ENCODE measurements at places on chromosomes 7 and 10.

DNA sequence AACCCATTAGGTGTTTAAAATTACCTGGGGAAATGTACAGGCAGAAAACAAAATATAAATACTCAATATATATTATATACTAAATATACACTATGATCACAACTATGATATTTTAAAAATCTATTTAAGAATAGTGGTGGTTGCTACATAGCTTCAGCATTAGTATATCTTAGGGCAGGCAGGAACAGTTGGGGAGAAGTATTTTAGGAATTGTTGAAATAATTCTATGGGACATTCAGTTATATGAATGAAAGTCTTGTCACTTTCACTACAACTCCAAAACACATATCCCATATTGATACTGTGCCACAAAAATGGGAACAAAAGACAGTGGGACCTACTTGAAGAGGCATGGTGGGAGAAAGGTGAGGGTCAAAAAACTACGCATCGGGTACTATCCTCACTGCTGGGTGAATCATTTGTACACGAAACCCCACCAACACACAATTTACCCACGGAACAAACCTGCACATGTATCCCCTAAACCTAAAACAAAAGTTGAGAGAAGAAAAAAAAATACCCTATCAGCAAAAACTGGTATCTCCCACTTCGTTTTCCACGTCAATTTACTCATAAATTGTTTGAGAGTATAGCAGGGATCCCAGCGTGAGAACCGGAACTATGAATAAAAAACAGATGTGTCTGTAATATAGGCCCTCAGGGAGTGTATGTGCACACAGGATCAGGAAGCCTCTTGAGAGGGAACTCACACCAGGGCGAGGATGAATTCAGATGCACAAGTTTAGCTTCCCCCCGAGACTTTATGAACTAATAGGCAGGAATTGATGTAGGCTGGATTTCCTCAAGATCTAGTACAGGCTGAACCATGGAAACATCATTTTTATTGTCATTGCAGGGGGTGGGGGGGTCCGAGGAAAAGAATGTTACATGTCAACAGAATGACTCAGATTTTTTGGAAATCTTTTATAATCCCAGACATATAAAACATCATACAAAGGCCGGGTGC, 16.2 kb downstream of the SLC16A12 start:
- DNase-seq = no peak

GRCh38 chr10:62354916-62355315, 19.3 kb upstream of the ZNF365 start:
- DNase-seq = no peak

- DNase-seq = no peak
Observed at GRCh38 chr10:77564731-77565589, 72.6 kb downstream of the KCNMA1 start.

DNA sequence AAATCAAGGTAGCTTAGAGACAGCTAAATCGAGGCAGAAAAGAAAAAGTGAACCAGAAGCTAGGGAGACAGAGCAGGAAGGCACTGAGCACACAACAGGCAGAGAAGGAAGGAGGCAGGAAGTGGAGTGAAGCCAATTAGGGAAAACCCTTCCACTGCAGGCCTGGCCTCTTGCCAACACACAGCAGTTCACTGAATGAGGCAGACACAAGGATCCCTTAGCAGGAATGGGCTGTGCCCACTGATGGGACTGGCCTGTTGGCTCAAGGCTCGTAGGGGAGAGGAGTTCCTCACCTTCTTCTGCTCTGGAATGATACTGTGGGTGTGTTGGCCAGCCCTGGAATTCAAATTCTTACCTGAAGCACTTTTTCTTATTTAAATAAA, 220.3 kb upstream of the STK17A start:
- peak; percentile 45 for DNase-seq

GRCh38 chr10:75695994-75696393, 264.6 kb downstream of the LRMDA start:
- DNase-seq = no peak

- no peak for DNase-seq
Observed at GRCh38 chr7:29194206-29194593, 375 bp upstream of the CHN2 start.

GRCh38 chr10:45673074-45673648, 589 bp upstream of the ZFAND4 start:
- DNase-seq = peak; percentile 5

DNA sequence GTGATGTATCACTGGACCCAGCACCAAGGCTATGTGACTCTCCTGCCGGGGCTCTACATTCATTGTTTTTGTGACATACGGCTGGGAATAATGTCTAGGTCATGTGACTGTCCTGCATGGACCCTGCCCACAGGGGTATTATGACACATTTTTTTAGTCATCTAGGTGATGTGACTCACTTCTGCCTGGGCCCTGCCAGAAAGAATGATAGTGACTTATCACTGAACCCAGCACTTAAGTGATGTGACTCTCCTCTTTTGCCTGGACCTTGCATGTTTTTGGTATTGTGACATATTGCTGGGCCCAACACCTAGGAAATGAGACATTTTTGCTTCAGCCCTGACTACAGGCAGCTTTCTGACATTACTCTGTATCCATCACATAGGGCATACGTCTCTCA, 51.1 kb upstream of the ZNF107 start:
- DNase-seq = no peak

DNA sequence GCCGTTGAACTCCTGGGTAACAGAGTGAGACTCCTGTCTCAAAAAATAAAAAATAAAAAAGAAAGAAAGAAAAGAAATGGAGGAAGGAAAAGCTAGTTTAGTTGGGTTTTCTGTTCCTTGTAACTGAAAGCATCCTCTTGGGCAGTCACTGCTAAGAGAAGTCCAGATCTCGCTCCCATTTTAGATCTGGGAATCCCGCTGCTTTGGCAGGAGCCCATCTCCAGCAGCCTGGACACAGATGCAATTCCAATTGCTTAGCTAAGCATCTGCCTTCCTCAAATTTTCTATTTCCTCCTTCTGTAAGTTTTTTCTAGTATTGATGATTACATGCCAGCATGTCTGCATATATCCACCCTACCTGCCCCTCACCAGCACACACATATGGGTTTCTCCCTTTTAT, 54.1 kb downstream of the DENND2A start:
- no peak for DNase-seq

GRCh38 chr7:116585967-116586366, 61.1 kb downstream of the CAV1 start:
- DNase-seq = no peak

DNA sequence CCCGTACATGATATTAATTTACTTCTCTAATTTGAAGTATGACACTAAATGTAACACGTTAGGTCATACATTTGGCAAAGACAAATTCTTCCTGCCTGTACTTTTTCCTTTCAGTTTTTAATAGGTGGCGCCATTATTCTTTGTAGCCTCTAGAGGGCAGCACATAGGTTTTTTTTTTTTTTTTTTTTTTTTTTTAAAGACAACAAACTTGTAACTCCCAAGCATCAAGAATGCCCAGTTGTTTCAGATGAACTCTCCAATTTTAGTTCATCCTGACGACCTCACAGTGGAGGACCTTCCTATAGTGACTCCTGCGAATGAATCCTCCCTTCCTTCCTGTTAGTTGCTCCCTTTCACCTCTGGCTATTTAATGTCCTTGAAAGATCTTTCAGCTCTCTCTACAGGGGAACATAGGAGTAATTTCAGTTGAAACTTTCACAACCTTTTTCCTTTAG, 139.3 kb upstream of the HDAC9 start:
- DNase-seq = no peak

DNA sequence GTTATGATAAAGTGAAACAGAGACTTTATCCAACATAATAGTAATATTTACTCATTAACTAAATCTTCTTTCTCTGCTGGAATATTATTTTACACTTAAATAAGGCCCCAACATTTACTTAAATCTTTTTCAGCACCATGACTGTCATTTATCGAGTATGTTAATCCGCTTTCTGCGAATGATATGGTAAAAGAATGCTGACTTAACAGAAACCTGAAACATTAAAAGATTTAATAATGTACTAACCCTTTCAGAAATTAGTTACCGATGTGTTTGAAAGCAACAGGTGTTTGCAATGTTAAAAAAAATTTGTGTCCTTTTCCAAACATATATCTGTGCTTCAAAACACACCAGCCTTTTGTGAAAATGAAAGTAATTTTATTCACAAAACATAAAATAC, 190.5 kb downstream of the SKAP2 start:
- no peak for DNase-seq

GRCh38 chr7:77399816-77400215, 16.3 kb downstream of the GSAP start:
- no peak for DNase-seq

DNA sequence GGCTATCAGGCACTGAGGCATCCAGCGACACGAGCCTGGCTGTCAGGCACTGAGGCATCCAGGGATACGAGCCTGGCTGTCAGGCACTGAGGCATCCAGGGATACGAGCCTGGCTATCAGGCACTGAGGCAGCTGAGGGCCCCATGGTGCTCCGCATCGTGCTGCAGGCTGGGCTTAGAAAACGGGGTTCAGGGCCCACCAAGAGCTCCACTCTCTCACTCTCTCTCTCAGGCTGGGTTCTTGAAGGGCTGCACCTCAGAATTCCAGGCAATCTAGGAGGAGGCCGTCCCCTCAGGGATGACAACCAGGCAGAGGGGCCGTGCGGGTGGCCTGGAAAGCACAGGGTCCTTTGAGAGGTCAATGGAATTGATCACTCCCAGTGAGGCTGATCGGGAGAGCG, 69.0 kb downstream of the CFAP46 start:
- no peak for DNase-seq

DNA sequence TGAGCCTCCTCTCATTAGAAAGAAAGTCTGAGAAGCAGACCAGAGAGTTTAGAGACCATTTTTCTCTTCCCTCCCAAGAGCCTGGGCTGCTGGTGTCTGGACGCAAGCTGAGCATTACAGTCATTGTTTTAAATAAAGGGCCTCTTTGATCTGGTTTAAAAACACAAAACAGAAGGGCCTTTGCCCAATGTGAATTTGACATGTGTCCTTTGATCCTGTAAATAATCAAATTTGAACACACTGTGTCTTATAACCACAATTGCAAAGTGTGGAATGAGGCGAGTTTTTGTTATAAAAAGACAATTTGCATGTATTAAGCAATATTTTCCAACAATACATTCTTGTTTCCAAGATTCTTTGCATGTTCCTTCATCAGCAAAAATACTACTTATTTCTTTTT, 158.5 kb downstream of the C7orf25 start:
- DNase-seq = no peak

DNA sequence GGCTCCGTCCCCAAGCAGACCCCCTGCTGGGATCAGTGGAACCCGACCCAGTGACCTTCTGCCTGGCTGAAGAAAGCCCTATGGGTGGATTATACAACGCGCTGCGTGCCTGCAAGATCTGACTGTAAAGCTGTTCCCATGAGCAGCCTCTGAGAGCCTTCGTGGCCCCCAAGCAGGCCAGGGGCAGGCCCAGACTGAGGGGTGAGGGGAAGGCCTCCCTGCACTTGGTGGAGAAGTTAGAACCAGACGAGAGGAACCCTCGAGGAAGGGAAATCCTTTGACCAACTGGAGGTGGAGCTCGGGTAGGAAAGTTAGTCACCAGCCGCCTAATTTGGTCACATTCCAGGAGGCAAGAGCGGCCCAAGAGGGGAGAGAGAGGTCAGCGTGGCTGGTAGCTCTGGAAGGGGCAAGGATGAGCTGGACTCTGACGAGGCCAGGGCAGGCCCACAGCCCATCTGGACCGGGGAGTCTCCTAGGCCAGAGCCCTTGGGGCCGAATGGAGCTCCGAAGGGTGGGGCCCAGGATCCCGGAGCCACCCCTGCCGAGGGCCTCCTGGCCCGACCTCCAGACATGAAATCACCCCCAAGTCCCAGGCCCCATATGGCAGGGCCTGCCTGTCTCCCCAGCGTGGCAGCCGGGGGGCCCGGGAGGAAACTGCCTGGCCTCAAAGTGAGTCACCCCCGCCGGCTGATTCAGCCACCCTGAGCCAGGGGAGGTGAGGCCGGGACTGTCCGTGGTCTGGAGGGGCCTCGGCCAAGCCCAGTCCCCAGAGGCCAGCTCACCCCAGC, 23.3 kb upstream of the PDGFA start:
- DNase-seq = peak; percentile 76

DNA sequence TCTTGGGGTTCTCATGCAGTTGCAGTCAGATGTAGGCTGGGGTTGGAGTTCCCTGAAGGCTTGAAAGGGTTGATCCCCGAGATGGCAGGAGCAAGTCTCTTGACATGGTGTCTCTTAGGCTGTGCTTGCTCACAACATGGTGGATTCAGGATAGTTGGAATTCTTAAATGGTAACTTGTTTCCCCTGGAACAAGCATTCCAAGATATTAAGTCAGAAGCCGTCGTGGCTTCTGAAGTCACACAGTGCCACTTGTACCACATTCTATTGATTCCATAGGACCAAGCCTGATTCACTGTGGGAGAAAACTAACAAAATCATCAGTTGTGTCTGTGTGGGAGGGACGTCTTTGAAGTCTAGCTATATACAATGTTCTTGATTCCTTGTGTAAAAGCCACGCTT, 3.5 kb upstream of the SLC35B4 start:
- no peak for DNase-seq

GRCh38 chr7:25964483-25964991, 187.5 kb upstream of the NFE2L3 start:
- no peak for DNase-seq

DNA sequence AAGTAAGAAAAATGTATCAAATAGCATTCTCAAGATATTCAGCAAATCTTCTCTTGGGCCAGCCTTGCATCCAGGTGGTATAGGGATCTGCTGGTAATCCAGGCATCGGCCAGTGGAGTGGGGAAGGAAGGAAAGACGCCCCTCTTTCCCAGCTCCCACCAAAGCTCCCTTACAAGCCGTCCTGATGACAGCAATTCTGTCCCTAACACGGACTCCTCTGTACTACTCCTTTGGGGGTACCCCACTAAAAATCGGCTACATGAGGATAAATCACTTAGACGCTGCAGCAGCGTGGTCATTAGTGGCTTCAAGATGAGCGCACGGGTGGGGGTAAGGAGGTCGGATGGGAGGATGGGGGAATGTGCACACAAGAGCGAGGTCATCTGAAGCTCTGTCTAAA, 24.7 kb upstream of the NUB1 start:
- DNase-seq = no peak

DNA sequence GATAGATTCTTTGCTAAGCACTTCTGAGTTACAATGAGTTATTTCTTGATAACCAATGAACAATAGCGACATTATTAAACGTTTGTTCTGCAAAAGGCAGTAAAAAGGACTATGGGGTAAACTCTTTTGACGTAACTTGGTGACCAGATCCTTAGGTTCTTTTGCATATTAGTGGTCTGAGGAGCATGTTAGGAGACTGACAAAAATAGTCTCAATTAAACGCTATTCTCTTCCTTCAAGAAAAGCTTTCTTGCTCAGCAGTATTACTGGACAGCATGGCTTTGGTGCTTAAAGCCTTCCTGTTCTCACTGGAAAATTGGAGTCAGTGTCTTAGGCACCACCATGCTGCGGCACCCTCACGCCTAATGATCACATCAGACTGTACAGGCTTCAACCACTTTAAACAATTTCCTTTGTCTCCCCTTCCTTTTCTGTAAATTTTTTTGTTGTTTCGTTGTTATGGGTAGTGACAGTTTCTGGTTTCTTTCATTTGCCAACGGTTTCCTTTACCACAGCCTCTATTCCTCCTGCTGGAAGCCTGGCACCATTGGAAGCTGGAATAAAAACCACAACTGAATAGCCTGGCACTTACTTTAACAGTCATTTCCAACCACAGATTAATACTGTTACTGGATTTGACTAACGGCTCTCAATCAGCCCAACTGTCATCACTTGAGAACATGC, 49.2 kb upstream of the FAM133B start:
- no peak for DNase-seq

- no peak for DNase-seq
Observed at GRCh38 chr7:106814887-106815286, 50.2 kb upstream of the PIK3CG start.
